Stimulated activated CD8-positive, alpha-beta memory T cell treated with anti-CD3 and anti-CD28 coated beads, Interleukin-15, amount 100 ng/mL, for 4 hours (primary cell): ENCODE measurements at places on chromosomes 2 and 18.

GRCh38 chr18:25661831-25662230 is 309.9 kb upstream of the ZNF521 start:
- no peak for DNase-seq

GRCh38 chr2:32844253-32844652 is 102.5 kb upstream of the LTBP1 start:
- no peak for DNase-seq

- DNase-seq = no peak
Measured at GRCh38 chr2:192484903-192485302, 290.2 kb upstream of the TMEFF2 start.

- DNase-seq = no peak
Measured at GRCh38 chr2:151326554-151326953, 30.8 kb upstream of the TNFAIP6 start.

- no peak for DNase-seq
Measured at GRCh38 chr18:60962625-60963024, 370.6 kb upstream of the CDH20 start.

- DNase-seq = no peak
Measured at GRCh38 chr18:55861266-55861665, 273.3 kb upstream of the TCF4 start.

GRCh38 chr2:188235364-188235763 is 56.3 kb upstream of the GULP1 start:
- no peak for DNase-seq

- no peak for DNase-seq
Measured at GRCh38 chr2:11102956-11103860, 52.1 kb upstream of the SLC66A3 start.

DNA sequence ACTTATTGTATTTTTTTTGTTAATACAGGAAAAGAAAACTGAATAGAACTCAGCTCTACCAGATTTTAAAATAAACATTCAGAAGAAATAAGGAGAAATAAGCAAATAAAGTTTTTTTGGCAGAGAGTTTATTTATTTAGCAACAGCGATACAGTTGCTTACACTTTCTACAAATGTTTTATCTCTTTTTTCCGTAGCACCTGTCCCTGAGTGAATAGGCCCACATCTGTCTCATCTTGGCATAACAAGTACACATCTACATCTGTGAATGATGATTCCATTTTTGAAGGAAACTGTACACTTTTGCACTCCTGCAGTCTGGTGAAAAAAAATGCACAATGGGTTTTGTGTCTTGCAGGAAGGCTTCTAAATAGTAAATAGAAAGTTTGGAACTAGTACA is 783.6 kb upstream of the ZEB2 start:
- DNase-seq = no peak

DNA sequence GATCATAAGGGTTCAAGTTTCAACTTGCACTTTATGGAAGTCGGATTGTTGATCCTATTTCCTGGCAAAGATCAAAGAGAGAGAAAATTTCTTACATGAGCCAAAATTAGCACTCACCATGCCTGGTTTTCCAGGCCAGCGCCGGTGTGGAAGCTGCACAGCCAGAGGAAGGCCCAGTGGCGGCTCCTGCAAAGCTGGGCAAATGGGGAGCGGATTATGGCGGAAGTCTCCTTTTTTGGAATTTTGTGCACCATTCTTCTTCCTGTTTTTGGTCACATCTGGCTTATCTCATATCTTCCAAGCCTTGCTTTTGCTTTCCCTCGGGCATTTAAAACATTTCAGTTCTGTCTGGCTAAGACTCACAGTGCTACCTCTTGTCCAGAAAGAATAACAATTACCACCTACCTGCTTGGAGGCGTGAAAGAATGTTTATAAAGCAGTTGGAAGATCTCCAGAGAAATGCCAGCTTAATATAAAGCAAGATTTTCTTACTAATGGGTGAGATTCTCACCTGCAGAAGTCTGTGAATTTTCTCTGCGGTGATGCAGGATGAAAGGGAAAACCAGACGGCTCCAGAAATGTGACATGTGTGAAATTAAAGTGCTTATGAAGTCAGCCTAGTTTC is 94.3 kb downstream of the ASAP2 start:
- DNase-seq = no peak

DNA sequence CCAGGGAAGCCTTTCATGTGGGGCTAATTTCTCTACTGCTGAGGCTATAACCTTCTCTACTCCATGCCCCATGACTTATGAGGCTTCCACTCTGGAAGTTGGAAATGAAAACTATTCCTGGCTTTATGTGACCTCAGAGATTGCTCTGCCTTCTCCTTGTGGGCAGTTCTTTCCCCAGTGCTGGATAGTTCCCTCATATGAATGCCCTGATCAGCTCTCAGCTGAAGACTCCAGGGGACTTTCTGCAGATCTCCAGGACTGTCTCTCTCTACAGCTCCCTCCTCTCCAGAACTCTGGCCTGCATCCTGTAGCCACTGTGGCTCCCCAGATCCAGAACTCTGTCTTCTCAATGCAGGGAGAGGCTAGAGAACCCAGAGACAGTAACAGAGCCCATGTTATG is 235.1 kb downstream of the SEPTIN10 start:
- DNase-seq = no peak

DNA sequence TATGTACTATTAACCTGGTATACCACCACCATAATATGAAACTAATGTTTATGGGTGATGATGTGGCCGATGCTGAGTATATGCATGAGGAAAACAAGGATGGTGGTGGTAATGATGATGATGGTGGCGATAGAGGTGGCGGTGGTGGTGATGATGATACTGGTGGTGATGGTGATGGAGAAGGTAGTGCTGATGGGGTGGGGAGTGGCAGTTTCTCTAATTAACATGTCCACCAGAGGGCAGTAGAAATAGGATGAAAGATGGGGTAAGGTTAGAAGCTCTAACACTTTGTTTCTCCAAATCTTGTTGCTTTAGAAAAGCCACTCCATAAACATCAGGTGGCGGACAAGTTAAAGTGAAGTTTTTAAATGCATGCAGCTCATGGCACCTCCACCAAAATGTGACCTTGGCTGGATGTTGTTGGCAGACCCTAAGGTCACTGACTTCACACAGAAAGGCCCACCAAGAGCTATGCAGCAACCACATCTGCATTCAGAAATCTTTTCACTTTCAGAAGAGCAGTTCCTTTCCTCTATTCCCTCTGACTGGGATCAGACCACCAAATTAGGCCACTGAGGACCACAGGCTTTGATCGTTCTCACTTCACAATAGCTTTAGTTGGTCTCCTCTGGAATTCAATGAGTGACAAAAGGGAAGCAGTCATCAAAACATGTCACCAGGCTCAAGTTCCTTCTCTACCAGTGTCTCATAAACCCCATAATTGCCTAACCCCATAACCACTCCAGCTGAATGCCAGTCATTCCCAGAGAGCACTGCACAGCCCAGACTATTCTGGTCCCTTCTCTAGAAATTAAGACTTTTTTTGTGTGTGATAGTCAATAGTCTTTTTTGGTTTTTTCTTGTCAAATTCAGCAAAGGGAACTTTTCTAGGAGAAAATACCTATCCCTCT is 7.5 kb upstream of the BCL11A start:
- no peak for DNase-seq

- DNase-seq = no peak
Measured at GRCh38 chr2:120937686-120938044, 202.0 kb downstream of the GLI2 start.

DNA sequence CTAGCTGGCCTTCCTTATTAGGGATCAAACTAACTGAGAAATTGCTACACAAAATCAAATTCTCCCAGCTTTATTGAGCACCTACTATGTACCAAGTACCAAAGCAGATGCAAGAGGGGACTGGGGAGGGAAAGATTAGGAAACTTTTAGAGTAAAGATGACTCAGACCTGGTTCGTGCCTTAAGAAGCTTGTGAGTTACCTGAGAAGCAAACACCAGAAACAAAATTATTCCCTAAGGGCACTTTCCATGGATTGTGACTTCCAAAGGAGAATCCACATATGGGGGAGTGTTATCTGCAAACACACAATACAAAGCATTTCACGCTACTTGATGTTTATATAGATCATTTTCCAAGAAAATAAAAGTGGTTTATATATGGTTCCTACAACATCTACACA is 326.9 kb upstream of the HNRNPA3 start:
- DNase-seq = no peak

DNA sequence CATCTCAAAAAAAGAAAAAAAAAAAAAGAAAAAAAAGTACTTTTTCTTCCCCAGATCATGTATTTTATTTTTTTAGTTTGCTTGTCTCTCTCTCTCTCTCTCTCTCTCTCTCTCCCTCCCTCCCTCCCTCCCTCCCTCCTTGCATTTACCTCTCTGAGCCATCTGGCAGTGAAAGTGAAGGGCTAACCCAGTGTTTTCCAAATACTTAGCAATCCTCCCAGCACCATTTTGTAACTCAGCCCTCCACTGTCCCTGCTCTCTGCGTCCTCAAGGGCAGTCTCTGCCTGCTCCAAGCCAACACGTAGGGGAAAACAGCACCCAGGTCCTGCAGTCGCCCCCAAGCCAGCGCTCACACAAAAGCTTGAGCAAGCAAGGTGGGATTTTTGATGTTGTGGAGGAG is 19.6 kb upstream of the TEX44 start:
- no peak for DNase-seq

DNA sequence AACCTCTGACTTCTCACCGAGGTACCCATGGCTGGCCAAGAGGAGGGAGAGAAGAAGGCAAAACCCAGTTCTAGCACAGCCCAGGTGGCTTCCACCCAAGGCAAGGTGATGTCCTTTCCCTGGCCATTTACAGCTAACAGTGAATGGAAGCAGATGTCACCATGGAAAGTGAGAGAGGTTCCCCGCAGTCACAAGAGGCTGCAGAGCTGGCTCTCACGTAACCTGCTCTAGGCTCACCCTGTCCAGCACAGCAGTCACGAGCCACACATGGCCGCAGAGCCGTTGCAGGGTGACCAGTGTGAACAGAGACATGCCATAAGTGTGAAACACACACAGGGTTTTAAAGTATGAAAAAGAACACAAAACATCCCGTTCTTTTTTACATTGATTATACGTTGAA is 169.4 kb downstream of the TNS1 start:
- DNase-seq = no peak

DNA sequence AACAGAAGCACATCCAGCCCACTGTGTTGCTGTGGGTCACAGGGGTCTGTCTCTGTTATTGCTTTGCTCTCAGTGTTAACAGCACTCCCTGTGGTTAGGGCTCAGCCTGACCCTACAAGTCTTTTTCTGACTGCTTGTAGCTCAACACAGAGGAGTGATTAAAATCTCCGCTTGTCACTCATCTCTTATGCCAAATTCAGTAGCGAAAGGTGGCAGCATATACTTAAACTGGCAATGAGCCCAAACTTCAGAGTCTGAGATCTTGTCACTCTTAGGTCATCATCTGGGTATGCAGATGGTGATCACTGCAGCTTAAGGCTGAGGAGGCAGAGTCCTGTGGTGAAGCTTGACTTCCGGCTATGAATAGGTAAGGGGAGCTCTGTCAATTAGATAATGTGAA is 63.3 kb upstream of the CSRNP3 start:
- DNase-seq = no peak

GRCh38 chr2:40396124-40396523 is 55.8 kb downstream of the SLC8A1 start:
- no peak for DNase-seq
